SW 1271 (cell line): ENCODE measurements at places on chromosomes 6 and 20.

- DNase-seq, result no peak
These were observed 39.7 kb downstream of the BCAS4 start for GRCh38 chr20:50834599-50835005.

DNA sequence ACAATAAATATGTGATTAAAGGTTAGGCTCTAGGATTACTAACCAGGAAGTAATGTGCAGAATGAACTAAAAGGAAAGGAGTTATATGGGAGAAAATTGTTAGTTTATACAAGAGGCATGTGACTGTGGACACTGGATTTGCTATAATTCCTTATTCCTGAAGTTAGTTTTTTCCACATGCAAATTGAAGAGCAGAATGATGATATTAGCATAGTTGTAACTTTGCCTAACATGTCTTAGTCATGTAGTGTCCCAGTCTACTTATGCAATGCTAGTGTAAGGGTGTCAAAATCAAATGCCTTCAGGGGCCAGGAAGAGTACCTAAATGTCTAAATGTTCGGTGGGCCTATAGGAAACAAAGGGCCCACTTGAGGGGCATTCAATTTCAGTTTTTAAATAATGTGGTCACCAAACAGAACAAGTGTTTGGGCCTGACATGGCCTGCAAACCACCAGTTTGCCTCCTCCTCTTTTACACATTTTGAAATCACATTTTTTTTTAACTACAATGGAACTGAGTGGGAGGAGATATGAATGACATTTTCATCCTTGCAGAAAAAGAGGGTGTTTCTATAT lies 28.0 kb upstream of the CEP85L start:
- DNase-seq, result no peak

DNA sequence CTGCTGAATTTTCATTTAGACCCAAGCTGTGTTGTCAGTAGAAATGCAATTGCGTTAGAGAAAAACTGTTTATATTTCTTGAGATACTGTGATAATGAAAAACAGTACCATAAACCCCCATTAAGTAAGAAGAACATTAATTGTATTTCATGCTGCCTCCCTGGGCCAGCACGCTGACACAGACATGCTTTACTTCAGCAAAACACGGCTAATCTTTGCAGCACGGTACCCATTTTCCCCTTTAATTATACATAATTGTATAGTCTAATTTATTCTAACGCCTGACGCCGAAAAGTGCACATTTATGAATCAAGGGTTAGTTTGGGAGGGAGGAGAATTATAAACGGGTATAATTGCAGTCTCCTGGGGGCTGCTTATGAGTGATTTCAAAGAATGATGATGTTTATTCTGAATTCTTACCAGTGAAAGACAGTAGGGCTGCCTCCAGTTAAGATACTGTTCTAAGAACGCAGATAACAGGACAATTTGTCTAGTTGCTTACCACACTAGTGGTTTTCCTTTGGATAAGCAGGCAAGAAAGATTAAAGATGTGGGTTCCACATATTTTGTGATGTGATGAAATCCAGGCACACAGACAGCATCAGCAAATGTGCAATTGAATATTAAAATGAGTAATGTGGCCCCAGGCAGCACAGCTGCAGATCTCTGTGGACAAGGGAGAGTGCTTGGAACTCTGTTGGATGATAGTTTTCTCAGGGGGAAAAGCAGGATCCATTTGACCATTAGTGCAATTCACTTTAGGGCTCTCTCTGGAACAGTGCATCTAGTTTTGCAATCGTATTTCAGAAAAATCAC lies 4.7 kb upstream of the SULF2 start:
- no peak for DNase-seq

GRCh38 chr20:45835825-45836224 lies 2.2 kb downstream of the SNX21 start:
- no peak for DNase-seq

- no peak for DNase-seq
These were observed 3.7 kb downstream of the SYS1 start for GRCh38 chr20:45366631-45367030.
